ENCODE measurements at places on chromosomes 4 and X. TPM values are rescaled to one million over a fixed set of nuclear protein-coding genes. Genes with fewer than 3 reads are reported as not detected.

The UBA1 gene
- 215 TPM for total RNA-seq

The IL1RAPL1 gene
- total RNA-seq, result 9.1 TPM

The ACOX3 gene
- total RNA-seq, result 56.1 TPM

The CTSO gene
- 30.5 TPM for total RNA-seq

The GASK1B gene
- total RNA-seq, result 46.1 TPM

The IRS4 gene
- 5.8 TPM for total RNA-seq

The NHSL2 gene
- 15.6 TPM for total RNA-seq

The TACR3 gene
- 6.3 TPM for total RNA-seq

The FDCSP gene
- not detected for total RNA-seq

The TSPAN6 gene
- total RNA-seq, result 55.5 TPM

The PPM1K gene
- 54.4 TPM for total RNA-seq

The TMPRSS11A gene
- total RNA-seq, result 0.33 TPM

The ZNF185 gene
- 14.3 TPM for total RNA-seq

The GSPT2 gene
- total RNA-seq, result 17.0 TPM

The CT45A2 gene
- not detected for total RNA-seq

The MYL5 gene
- total RNA-seq, result 18.5 TPM

The ZNF630 gene
- 12.4 TPM for total RNA-seq

The OPN1LW gene
- total RNA-seq, result 1.5 TPM

The FRAS1 gene
- 23.5 TPM for total RNA-seq

The PRRG3 gene
- 24.4 TPM for total RNA-seq

The CFAP99 gene
- not detected for total RNA-seq

The CITED1 gene
- 4.6 TPM for total RNA-seq

The ADGRL3 gene
- total RNA-seq, result 134 TPM

The FGFR3 gene
- 30.0 TPM for total RNA-seq

The SSX2 gene
- not detected for total RNA-seq

The DAPP1 gene
- total RNA-seq, result 3.1 TPM

The ZMYM3 gene
- total RNA-seq, result 28.6 TPM

The CCDC160 gene
- total RNA-seq, result 2.2 TPM

The PRDM5 gene
- 57.6 TPM for total RNA-seq

The TDO2 gene
- 0.82 TPM for total RNA-seq

The GIMD1 gene
- total RNA-seq, result 0.49 TPM

The ODAM gene
- not detected for total RNA-seq

The TLL1 gene
- total RNA-seq, result 23.9 TPM

The BEX2 gene
- total RNA-seq, result 48.4 TPM

The CCDC149 gene
- total RNA-seq, result 28.0 TPM

The NCAPG gene
- 21.6 TPM for total RNA-seq

The FOXR2 gene
- not detected for total RNA-seq

The DCX gene
- 31.3 TPM for total RNA-seq

The ZMAT1 gene
- 32.4 TPM for total RNA-seq

The ENAM gene
- total RNA-seq, result 0.27 TPM

The RXFP1 gene
- total RNA-seq, result 0.71 TPM

The UGT8 gene
- total RNA-seq, result 2.1 TPM

The GLUD2 gene
- 3.7 TPM for total RNA-seq

The SSX3 gene
- not detected for total RNA-seq

The CSAG2 gene
- not detected for total RNA-seq

The BEND2 gene
- total RNA-seq, result 0.27 TPM

The OPHN1 gene
- 19.1 TPM for total RNA-seq

The CXCL3 gene
- total RNA-seq, result 1.5 TPM

The SSX1 gene
- total RNA-seq, result not detected

The ITM2A gene
- total RNA-seq, result 104 TPM

The GPC3 gene
- total RNA-seq, result 64.9 TPM

All from camera-type eye (tissue), 1 donor.